ENCODE measurements at places on chromosomes 5 and 9.

GRCh38 chr9:89052470-89053097 lies 61.3 kb downstream of the S1PR3 start:
- H3K4me3 ChIP-seq, result no peak overlapping the region
- H3K4me1 ChIP-seq, result no peaks in the 10 kb centered on the region
- peaks cover 2% of the 10 kb centered on the region for H3K36me3 ChIP-seq
- H3K27me3 ChIP-seq, result peaks cover 38% of the 10 kb centered on the region
- no peak for DNase-seq

GRCh38 chr5:76960004-76960625 lies 7.3 kb downstream of the CRHBP start:
- peaks cover 13% of the 10 kb centered on the region for H3K27me3 ChIP-seq
- no peak for DNase-seq
- peak overlapping the region; percentile 13 for H3K4me3 ChIP-seq
- H3K4me1 ChIP-seq, result peaks cover 11% of the 10 kb centered on the region
- H3K36me3 ChIP-seq, result no peaks in the 10 kb centered on the region

DNA sequence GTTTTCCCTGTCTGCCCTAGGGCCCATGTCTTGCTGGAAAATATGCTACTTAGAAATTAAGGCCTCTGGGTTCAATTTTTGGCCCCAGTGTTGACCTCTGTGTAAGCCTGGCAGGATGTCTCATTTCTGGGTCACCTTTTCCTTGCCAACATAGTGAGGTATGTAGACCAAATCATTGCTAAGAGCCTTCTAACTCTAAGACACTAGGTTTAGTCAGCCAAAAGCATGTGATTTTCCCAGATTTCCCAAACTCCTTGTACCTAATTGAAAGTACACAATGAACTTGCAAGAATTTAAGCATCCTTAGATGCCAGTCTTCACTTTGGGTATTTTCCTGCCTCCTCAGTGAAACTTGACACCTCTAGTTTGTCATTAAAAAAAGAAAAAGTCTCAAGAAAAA lies 77.0 kb downstream of the GALNT10 start:
- no peak overlapping the region for H3K27ac ChIP-seq
- peaks cover 23% of the 10 kb centered on the region for H3K4me1 ChIP-seq
- H3K27me3 ChIP-seq, result no peaks in the 10 kb centered on the region
- H3K4me3 ChIP-seq, result no peak overlapping the region
- DNase-seq, result no peak
- H3K36me3 ChIP-seq, result peaks cover 2% of the 10 kb centered on the region

DNA sequence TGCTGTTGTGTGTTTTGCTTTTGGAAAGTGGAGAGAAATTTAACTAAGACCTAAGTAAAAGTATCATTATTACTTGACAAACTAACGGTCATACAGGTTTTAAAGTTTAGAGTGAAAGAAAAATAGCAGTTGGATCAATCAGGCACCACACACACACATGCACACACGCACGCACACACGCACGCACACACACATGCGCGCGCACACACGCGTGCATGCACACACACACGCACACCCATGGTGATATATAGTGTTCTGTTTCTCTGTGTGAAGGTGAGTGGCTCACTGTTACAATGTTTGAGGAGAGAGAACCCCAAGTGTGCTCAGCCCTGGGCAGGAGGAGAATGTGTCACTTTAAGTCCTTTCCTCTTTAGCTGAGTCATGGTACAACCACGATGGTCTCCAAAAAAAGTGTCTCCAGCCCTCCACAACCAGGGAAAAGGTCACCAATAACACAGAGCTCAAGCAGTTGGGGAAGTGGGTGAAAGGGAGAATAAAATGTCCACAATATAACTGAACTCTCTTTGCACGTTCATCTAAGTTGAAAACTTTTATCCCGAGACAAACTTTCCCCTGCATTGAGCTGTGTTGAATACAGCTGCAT lies 3.2 kb downstream of the ZNF366 start:
- no peaks in the 10 kb centered on the region for H3K4me1 ChIP-seq
- H3K27ac ChIP-seq, result no peak overlapping the region
- no peak for DNase-seq
- H3K4me3 ChIP-seq, result no peak overlapping the region
- peaks cover 2% of the 10 kb centered on the region for H3K36me3 ChIP-seq

GRCh38 chr9:117672369-117672768 lies 31.8 kb upstream of the TLR4 start:
- no peak for DNase-seq
- H3K4me3 ChIP-seq, result no peak overlapping the region
- H3K36me3 ChIP-seq, result no peaks in the 10 kb centered on the region
- no peaks in the 10 kb centered on the region for H3K4me1 ChIP-seq

DNA sequence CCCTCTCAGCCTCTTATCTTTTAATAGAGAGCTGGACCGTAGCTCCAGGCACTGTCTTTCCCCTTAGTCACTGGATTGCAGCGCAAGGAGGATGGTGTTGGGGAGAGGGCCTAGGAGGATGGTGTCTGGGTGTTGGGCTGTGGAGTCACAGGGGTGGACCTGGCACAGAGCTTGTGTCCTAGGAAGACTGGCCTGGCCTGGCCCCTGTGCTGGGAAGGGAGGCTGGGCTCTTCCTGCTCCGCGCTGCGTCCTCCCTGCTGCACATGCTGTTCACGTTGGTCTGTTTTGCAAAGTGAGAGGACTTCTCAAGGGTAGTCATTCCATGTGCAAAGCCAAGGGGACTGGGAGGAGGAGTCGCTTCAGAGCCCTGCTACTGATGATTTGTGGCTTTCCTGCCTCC lies 123.9 kb downstream of the EHMT1 start:
- DNase-seq, result no peak
- no peaks in the 10 kb centered on the region for H3K27me3 ChIP-seq
- peaks cover 9% of the 10 kb centered on the region for H3K36me3 ChIP-seq
- H3K4me1 ChIP-seq, result peaks cover 31% of the 10 kb centered on the region
- H3K4me3 ChIP-seq, result no peak overlapping the region

DNA sequence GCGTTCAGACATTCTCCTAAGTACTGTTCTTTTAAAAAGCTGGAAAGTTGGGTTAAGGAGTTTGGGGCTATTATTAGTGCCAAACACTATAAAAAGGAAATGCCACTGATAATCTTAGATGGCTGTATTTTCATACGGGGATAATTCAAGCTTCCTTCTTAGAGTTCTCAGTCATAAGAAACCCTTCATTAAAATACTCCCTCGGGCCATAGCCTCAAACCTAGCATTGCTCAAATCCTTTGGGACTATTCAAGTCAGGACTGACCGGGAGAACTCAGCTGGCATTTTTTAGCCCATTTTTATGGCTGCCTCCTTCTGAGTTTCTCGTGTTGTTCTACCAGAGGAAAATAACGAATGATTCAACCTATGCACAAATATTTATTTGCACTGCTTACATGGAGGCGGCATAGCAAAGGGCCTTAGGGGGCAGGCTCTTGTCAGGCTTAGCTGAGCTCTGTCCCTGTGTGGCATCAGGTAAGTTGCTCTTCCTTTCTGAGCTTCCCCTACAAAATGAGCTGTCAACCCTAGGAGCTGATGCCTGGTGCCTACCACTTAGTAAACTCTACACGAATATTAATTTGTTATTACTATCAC lies 33.5 kb upstream of the ADAM19 start:
- peaks cover 53% of the 10 kb centered on the region for H3K4me1 ChIP-seq
- no peak for DNase-seq
- H3K27ac ChIP-seq, result peak overlapping the region; percentile 98
- H3K4me3 ChIP-seq, result no peak overlapping the region
- no peaks in the 10 kb centered on the region for H3K27me3 ChIP-seq

- H3K4me1 ChIP-seq, result peaks cover 34% of the 10 kb centered on the region
- H3K36me3 ChIP-seq, result peaks cover 3% of the 10 kb centered on the region
- H3K4me3 ChIP-seq, result peak overlapping the region; percentile 84
- H3K27me3 ChIP-seq, result no peaks in the 10 kb centered on the region
- no peak for DNase-seq
These were observed 30.8 kb downstream of the ARHGAP26 start for GRCh38 chr5:142800776-142801494.

GRCh38 chr5:11973469-11973868 lies 69.2 kb upstream of the CTNND2 start:
- H3K27me3 ChIP-seq, result no peaks in the 10 kb centered on the region
- no peak overlapping the region for H3K27ac ChIP-seq
- no peak overlapping the region for H3K4me3 ChIP-seq
- DNase-seq, result no peak
- H3K4me1 ChIP-seq, result no peaks in the 10 kb centered on the region

DNA sequence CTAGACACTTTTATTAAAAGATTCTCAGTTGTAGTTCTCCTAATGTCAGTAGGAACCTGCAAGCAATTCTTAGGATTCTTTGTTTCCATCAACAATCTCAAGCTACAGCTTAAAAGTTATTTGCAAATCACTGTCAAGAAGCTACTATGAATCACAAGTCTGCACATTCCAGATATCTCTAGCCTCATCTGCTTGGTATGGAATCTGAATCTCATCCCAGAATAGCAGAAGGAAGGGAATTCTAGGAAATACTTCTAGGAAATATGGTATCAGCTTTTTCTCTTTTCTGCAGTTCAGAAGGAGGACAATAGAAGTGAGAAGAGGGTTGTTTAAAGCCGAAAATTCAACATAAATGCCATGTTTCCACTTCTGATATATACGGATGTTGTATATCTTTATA lies 792.2 kb upstream of the CDH9 start:
- H3K27me3 ChIP-seq, result no peaks in the 10 kb centered on the region
- H3K4me1 ChIP-seq, result no peaks in the 10 kb centered on the region
- H3K36me3 ChIP-seq, result no peaks in the 10 kb centered on the region
- H3K27ac ChIP-seq, result no peak overlapping the region
- no peak overlapping the region for H3K4me3 ChIP-seq

- H3K36me3 ChIP-seq, result no peaks in the 10 kb centered on the region
- H3K4me1 ChIP-seq, result no peaks in the 10 kb centered on the region
- H3K27ac ChIP-seq, result no peak overlapping the region
- H3K27me3 ChIP-seq, result no peaks in the 10 kb centered on the region
- DNase-seq, result no peak
These were observed 176.8 kb downstream of the FER start for GRCh38 chr5:108924457-108924961.

GRCh38 chr5:122581629-122582028 lies 193.3 kb upstream of the SNX2 start:
- no peaks in the 10 kb centered on the region for H3K36me3 ChIP-seq
- no peak overlapping the region for H3K27ac ChIP-seq
- peaks cover 21% of the 10 kb centered on the region for H3K27me3 ChIP-seq
- DNase-seq, result no peak
